Liver (tissue), 10 donors: ENCODE measurements at places on chromosomes 1 and 21. TPM values are rescaled to one million over a fixed set of nuclear protein-coding genes. Genes with fewer than 3 reads are reported as not detected.
A peak's percentile ranks its signal among the peaks of the same experiment; 100 is the strongest.

GRCh38 chr1:33319949-33320618 is 814 bp downstream of the A3GALT2 start:
- DNase-seq: no peak

DNA sequence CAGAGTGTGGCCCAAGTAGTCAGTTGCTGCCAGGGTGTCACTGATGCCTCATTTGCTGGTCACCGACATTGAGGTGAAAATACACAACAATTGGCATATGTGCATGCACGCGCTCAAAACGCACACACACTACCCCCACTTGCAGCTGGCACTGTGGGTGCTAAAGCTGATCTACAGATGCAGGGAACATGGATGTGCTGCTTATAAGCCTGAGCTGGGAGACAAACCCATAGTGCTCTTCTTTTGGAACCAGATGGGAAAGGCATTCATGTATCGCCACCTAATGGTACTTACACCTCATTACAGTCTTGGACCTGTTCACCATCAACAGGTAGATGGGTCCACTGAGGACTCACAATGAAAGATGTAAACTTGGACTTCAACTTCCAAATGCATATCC is 70.3 kb upstream of the CAMK1G start:
- DNase-seq: no peak

DNA sequence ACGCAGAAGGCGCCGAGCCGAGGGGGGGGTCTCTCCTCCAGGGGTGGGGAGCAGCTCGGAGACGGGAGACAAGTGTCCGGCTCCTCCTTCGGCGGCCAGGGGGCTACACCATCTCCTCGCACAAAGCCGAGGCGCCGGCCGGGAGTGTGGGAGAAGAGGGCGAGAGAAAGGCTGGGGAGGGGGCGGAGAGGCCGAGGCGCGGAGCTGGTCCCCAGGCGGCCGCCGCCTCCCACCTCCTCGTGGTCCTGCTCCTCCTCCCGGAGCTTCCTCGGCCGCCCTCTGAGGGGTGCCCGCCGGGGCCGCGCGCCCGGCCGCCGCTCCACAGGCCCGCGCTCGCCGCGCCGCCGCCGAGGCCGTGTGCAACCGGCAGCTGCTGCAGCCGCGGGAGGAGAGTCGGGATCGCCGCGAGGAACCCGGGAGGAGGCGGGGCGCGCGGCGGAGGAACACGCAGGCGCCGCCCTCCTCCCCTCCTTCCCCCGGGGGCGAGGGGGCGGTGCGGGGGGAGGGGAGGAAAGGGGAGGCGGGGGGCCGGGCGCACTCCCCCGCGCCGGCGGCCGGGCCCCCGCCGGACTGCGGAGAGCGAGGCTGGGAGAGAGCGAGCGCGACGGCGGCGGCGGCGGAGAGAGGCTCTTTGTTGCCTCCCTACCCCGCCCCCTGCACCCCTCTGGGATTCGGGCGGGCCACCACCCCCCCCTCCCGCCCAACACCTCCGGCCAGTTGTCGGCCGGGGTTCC is at the start of gene ENAH:
TSS of gene ENAH (minus strand) at position 395 of the 734 bp plus-strand sequence. CDS start 433 bp downstream, outside the sequence.
- peak; percentile 60 for DNase-seq

- DNase-seq: no peak
Measured at GRCh38 chr1:206905295-206906164, 8.3 kb downstream of the IL24 start.

DNA sequence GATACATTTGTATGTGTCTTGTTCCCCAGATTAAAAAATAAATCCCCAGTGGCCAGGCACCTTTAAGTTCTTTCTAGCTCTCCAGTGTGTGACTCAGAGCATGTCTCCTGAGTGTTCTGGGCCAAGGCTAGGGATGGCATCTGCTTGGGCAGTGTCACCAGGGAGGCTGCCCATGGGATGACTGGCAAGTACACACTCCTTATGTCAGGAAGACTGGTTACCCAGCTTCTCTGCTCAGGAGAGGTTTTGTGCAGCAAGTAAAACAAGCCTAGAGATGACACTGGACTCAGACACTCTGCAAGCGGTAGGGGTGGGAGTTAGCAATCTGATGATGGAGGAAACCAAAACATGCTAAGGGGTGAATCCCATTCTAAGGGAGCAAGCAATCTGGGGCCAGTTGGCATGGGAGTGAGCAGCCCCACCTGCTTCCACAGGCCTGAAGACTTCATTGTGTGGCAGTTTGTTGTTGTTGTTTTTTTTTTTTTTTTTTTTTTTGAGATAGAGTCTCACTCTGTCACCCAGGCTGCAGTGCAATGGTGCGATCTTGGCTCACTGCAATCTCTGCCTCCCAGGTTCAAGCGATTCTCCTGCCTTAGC is 137.1 kb downstream of the EDEM3 start:
- no peak for DNase-seq

GRCh38 chr1:38223391-38223790 is 176.8 kb upstream of the POU3F1 start:
- DNase-seq: no peak

GRCh38 chr21:27001526-27001925 is 34.6 kb upstream of the ADAMTS5 start:
- DNase-seq: no peak

DNA sequence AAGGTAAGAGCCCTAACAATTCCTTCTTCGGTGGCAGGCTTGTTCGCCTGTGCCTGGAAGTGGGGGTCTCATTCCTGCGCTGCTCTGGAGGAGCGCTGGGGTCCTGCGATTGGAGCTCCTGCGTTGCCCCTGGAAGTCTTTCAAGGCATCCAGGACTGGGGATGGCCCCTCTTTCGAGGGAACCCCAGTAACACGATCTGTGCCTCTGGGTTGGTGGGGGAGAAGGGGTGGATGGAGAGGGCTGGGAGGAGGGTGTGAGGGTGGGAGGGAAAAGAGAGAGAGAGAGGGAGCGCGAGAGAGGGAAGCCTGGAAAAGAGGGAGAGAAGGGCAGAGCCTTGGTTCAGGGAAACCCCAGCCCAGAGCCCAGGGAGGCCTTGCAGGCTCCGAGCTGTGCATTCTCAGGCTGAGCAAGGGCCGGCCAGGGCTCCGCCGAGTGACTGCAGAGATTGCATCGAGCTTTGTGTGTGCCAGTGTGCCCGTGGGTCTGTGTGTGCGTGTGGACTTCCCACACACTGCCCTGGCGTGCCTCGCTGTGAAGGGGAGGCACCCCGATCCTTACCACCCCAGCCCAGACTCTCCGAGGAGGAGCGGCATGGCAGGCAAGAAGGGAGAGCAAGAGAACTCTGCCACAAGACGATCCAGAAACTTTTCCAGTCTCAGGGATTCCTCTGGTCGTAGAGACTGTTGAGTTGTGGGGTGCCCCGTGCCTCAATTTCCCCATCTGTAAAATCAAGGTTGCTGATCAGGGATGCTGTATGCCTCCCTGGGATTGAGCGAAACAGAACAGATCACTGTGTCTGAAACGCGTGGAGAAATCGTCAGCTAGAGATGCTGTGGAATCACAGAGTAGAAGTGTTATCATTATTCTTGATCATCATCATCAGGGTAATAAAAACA is 619 bp downstream of the BCL9 start:
- peak; percentile 35 for DNase-seq

- DNase-seq: no peak
Measured at GRCh38 chr1:239056940-239057339, 329.4 kb upstream of the CHRM3 start.

DNA sequence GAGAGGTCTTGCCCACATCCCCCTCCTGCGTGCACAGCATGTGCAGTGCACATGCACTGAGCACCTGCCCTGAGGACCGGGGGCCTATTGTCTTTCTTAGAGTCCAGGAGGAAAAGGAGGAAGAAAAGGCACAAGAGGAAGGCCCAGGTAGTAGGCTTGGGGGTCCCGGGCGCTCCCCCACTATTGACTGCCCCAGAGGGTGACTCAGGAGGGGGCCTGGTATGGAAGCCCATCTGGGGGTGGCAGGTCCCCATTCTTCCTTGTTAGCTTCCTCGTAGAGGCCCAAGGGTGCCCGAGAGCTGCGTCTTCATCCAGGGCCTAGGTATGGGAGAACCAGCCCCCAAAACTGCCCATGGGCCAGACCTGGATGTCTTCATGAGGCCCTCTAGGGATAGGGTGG is 4.1 kb upstream of the SMYD3 start:
- no peak for DNase-seq

The PAQR6 gene
- 0.22 TPM for polyA plus RNA-seq

The DCST2 gene
- polyA plus RNA-seq: 0.53 TPM

GRCh38 chr1:84339503-84339902 is 38.0 kb downstream of the SAMD13 start:
- no peak for DNase-seq

The PTAFR gene
- 0.82 TPM for polyA plus RNA-seq

The PADI2 gene
- 0.25 TPM for polyA plus RNA-seq

GRCh38 chr1:184660462-184661191 is 94.0 kb downstream of the EDEM3 start:
- no peak for DNase-seq
